ENCODE measurements at places on chromosomes 1 and 21. TPM values are rescaled to one million over a fixed set of nuclear protein-coding genes. Genes with fewer than 3 reads are reported as not detected.

GRCh38 chr1:40919475-40920011 lies 57.4 kb upstream of the CITED4 start:
- DNase-seq, result no peak

- no peak for DNase-seq
Measured at GRCh38 chr21:44083631-44084291, 23.4 kb upstream of the PWP2 start.

Gene PLXNA2
- 2.0 TPM for total RNA-seq

DNA sequence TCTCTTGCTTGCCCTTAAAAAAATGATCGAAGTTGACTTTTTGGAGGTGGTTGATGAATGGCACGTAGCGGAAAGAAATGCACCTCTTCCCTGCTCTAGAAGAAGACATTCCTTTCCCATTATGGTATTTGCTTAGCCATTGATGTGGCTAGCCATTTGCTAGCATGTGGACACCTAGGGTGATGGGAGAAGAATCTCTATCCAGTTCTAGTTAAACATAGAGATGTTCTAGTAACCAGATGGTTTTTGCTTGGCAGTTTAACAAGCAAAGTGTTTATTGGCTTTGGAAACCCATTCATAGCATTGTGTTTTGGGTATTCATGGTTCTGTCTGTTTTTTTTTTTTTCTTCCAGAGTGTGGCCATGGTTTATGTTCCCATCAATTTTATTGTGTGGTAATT lies 78.9 kb downstream of the KCNJ6 start:
- peak; percentile 19 for DNase-seq

GRCh38 chr1:53337499-53337898 lies 9.6 kb upstream of the LRP8 start:
- no peak for DNase-seq

DNA sequence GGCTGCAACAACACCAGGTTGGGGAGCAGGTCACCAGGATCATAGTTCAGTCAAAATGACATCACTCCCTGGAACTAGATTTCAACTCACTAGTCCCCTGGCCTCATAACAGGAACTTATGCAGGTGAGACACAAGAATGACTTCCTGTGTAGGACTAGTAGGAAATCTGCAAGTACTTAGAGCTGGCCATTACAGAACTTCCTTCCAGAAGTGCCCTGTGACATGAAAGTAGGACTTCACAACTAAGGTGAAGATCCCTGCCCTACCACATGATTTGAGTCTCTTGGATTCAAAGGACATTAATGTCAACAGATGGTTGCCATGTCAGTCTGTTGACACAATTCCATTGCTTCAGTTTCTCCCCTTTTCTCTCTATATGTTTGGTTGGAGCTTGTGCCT lies 223.1 kb downstream of the RPS6KC1 start:
- no peak for DNase-seq

DNA sequence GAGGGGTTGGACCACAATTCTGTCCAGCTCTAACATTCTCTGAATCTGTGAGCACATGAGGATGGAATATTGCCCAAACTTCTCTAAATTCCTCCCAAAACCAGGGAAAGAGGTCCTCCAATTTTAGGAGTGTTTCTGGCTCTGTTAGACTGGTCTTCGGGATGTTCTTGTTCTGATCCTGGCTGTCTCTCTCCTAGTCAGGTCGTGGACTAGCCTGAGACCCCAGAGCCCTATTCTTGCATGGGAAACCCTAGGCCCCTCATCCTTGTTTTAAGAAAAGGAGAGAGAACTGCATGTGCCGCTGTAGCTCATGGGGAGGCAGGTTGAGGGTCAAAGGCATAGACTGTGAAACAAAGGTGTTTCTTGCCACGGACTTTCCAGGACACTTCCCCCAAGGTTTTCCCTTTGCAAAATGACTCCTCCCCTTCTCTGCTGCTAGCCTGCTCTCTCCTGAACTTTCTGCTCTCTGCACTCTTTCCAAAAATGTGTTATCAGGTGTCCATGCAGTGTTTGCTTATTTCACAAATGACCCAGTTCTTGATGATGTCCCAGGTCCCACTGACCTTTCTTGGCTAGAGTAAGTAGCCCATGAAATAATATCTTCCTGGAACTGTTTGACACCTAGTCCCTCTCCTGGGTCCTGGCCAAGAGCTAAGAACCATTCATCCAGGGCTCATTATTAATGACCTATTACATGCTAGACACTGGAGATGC lies 29.3 kb upstream of the RD3 start:
- DNase-seq, result no peak

DNA sequence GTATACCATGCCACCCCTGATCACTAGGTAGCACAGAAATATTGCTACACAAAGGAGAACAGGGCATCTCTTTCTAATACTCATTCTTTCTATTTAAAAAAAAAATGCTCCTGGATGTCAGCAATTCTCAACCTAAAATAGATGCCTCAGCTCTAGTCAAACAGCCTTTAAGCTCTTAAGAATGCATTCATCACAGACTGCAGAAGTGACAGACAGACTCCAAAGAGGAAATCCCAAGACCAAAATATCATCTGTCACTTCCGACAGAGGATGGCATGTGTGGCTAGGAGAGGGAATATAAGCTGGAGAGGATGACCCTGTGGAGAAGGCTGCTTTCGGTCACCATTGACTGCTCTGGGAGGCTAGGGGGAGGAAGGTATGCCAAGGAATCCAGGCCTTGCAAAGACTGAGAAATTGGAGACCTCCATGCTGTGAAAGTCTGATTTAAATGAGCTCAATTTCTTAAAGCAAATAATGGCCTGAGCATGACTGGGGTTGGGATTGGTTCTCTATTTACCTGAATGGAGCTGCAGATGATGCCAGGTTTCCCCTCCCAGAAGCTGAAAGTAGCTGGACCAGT lies 277.4 kb downstream of the BRINP2 start:
- DNase-seq, result no peak

Gene KRTAP10-3
- total RNA-seq, result not detected

Gene APOBEC4
- not detected for total RNA-seq

- no peak for DNase-seq
Measured at GRCh38 chr1:59215766-59216291, 81.1 kb upstream of the FGGY start.

Gene SPATA1
- not detected for total RNA-seq

Gene CCDC28B
- 8.8 TPM for total RNA-seq

GRCh38 chr1:108107658-108108057 lies 92.5 kb downstream of the SLC25A24 start:
- peak; percentile 86 for DNase-seq

Gene ZBTB8OS
- 85.1 TPM for total RNA-seq

GRCh38 chr1:26730695-26731094 lies 34.9 kb downstream of the ARID1A start:
- no peak for DNase-seq

Gene NLRP3
- total RNA-seq, result 9.2 TPM

DNA sequence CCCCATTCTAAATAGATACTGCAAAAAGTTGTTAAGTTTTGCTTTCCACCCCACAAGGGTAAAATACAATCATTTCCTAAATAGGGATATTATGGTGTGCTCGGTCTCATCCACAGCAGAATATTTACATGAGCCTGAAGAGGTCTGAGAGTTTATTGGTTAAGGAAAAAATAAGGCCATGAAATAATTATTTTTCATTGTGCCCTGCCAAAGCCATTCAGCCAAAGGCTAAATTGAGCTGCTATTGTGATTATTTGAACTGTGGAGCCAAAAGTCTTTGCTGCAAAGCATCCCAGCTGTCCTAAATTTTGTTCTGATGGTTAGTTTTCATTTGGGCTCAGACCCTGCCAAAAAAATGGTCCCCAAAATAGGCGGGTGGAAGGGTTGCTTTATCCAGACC lies 298.7 kb upstream of the ESRRG start:
- DNase-seq, result no peak

DNA sequence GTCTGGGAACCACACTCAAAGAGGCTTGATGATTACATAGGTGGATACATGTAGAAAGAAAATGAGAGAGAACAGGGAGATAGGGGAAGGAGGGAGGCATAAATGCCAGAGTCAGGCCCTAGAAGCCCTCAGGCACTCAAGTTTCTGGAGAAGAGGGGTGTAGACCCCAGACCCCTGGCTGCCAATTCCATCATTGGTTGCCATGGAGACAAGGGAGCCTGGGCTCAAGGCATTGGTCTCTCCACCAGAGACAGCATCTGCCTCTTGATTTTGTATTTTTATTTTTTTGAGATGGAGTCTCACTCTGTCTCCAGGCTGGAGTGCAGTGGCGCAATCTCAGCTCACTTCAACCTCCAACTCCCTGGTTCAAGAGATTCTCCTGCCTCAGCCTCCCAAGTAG lies 114.3 kb upstream of the GRIK3 start:
- DNase-seq, result no peak

Gene OR2G6
- not detected for total RNA-seq

GRCh38 chr1:59266180-59266926 lies 30.5 kb upstream of the FGGY start:
- DNase-seq, result no peak

DNA sequence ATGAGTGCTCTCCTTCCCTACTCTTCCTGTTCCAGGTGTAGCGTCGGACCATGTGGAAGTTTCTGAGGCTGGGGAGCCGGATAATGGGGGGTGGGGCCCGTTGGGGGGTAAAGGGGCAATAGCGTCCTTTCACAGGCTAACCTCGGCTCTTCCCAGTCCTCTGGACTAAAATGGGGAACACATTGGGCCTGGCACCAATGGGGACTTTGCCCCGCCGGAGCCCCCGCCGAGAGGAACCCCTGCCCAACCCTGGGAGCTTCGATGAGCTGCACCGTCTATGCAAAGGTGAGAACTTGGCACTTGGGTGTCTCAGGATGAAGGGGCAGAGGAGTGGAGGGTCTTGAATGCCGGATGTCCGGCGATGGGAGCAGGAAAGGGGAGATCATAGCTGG lies 456 bp downstream of the TOMM40L start:
- DNase-seq, result no peak

DNA sequence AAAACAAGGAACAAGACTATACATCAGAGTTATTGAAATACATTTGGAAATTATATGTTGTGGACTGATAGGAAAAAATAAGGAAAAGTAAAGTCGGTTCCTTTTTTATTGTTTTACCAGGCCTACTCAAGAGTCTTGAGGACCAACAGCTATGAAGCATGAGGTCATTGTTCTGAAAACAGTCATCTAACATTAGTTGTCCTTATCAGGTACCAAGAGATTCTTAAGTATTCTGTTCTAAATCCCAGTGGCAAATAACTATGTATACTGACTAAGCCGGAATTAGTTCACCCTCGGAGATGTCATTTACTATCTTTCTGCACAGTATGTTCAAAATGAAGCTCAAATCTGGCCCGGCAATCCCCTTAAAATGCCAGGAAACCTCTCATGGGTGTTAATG lies 585 bp downstream of the ADGRL4 start:
- no peak for DNase-seq

Gene ZYG11B
- total RNA-seq, result 17.9 TPM

Gene NPHP4
- total RNA-seq, result 5.4 TPM

GRCh38 chr1:23217421-23218115 lies at the start of gene HTR1D:
TSS of gene HTR1D (minus strand) at chr1:23217502. CDS start at chr1:23194219, 23,283 bp downstream.
- no peak for DNase-seq
